ENCODE measurements at places on chromosomes 2 and 18.

DNA sequence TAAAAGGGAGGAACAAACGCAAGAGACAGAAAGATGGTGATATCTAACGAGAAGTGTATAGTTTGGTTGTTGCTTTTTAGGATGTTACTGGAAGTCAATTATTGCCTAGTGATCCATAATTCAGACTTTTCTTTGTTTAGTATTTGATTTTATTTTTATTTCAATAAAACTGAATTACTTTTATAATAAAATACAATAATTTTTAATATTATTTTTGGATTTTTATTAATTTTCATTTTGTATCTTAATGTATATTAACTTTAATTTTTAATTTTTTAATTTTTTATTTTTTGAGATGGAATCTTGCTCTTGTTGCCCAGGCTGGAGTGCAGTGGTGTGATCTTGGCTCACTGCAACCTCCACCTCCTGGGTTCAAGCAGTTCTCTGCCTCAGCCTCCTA is 55.6 kb downstream of the MTA3 start:
- no peak for DNase-seq

DNA sequence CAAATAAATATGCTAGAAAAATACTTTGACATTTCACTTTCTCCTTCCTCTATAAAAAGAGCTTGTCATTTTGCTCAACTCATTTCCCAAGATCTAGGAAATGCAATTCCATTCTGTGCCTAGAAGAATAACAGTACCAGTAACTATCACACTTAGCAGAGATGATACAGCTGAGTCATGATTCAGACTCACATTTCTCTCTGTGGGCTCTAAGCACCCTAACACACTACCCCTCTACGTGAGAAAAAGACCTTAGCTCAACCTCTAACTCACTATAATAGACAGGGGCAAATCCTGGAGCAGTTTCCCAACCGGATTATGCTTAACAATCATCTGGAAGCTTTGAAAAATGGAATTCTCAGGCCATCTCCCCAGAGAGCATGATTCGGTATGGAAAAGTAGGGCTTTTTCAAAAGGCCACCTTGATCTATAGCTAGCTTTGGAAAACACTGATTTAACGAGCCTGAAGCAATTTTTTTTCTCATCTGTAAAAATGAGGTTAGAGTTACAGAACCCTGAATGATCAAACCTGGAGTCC is 1312.3 kb upstream of the PIK3C3 start:
- no peak for DNase-seq

DNA sequence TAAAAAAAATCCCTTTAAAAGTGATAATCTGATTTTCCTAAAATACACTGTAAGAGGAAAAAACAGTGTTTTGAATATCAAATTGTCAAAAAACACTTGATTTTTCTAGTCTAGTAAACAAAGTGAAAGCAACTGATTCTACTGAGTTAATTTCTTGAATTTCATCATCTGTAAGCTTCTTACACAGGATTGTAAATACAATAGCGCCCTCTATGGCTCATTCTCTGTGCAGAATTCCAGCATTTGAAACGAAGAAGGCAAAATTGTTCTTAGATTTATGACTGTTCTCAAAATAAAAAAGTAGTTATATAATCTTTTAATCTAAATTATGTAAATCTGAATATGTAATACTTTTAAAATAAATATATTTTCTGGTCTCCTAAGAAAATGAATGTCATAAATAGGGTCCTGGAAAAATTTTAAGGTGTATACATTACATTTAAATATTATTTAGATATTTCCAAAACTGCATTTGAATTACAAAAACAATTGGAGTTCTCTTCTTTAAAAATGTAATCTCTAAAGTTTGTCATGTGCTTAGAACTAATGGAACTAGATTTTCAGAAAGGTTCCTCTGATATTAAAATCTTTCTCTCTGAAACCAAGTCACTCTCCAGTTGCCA is 176.9 kb upstream of the MC4R start:
- DNase-seq = peak; percentile 27

- peak; percentile 8 for DNase-seq
Observed at GRCh38 chr18:12076424-12077140, 17.1 kb upstream of the ANKRD62 start.

- no peak for DNase-seq
Observed at GRCh38 chr2:45975752-45976517, 321.3 kb upstream of the EPAS1 start.

DNA sequence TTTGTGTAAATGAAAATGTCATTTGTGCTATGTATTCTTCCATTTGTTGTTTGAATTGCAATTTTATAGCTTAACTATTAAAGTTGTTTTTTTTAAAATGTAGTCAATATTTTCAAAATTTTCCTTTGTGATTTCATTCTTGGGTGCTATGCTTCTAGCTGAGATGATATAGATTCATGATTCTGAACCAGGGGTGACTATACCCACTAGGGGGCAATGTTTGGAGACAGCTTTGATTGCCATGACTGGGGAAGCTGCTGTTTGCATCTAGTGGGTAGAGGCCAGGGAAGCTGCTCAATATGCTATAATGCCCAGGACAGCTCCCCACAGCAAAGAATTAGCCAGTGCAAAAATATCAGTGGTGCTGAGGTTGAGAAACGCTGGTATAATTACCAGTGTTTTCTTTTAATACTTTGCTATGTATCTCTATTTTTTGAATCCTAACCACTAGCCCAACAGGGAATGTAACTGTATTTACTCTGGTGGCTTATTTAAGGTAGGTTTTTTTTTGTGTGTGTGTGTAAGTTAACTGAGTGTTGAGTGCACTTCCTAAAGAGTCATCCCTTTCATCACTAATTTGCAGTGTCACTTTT is 99.7 kb downstream of the MEP1B start:
- peak; percentile 26 for DNase-seq

GRCh38 chr2:135820003-135820618 is 16.9 kb downstream of the LCT start:
- DNase-seq = no peak

- no peak for DNase-seq
Observed at GRCh38 chr2:197238043-197238365, 72.6 kb downstream of the ANKRD44 start.

GRCh38 chr18:36889742-36890141 is 60.8 kb downstream of the KIAA1328 start:
- no peak for DNase-seq

- DNase-seq = no peak
Observed at GRCh38 chr2:186442885-186443284, 43.2 kb upstream of the ZC3H15 start.

DNA sequence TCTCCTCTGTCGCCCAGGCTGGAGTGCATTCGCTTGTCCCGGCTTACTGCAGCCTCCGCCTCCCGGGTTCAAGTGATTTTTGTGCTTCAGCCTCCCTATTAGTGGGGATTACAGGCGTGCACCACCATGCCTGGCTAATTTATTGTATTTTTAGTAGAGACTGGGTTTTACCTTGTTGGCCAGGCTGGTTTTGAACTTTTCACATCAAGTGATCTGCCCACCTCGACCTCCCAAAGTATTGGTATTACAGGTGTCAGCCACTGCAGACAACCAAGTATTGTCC is 1.1 kb downstream of the RPS27A start:
- no peak for DNase-seq

DNA sequence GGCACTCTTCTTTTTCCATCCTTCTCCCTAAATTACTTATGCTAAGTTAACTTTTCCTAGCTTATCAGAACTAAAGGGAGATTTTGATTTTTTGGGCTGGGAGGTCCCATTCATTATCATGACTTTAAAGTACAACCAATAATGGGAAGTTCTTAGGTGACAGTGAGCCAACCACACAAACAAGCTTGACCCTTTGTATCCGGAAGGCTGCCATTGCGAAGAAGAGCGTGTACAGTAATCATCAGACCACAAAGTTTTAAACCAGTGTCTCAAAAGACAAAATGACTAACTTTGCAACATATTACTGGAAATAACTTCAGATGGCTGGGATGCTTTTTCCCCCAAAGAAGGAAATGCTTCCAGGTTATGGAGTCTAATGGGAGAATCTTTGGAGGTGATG is 298.1 kb downstream of the TGIF1 start:
- no peak for DNase-seq

GRCh38 chr18:8088626-8089025 is 520.6 kb upstream of the RAB12 start:
- peak; percentile 9 for DNase-seq

DNA sequence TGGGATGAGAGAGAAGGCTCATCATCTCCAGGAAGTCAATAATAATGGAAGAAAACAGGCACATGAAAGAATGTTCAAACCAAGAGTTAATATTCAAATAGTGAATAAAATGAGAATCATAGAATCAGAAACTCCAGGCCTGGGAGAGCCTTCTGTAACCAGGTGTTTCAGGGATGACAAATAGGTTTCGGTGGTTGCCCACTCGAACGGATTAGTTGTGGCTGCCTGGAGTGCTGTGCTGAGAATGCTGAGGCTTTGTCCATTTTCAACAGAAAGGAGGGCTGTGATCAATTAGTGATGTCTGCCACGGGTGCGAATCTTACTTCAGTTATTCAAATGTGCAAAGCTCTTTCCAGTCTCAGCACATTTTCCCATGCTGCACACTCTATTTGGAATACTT is 227.3 kb downstream of the INSIG2 start:
- DNase-seq = no peak

GRCh38 chr2:200693836-200694470 is 108.1 kb downstream of the AOX1 start:
- no peak for DNase-seq

DNA sequence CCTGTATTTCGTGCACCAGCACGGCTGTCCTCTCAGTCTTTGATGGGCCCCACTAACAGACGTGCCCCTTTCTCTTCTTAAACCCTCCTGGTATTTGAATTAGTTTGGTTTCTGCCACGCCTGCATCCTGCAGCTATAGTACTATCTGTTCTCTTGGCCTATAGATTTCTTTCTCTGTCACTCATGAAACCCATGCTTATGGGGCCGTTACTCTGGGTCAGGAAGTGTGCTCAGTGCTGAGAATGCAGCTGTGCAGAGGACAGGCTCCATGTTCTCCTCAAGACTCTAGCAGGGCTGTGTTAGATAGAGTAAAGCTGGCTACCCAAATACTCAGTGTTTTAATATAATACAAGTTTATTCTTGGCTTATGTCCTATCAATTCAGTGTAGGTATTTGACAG is 180.0 kb downstream of the INSIG2 start:
- no peak for DNase-seq

DNA sequence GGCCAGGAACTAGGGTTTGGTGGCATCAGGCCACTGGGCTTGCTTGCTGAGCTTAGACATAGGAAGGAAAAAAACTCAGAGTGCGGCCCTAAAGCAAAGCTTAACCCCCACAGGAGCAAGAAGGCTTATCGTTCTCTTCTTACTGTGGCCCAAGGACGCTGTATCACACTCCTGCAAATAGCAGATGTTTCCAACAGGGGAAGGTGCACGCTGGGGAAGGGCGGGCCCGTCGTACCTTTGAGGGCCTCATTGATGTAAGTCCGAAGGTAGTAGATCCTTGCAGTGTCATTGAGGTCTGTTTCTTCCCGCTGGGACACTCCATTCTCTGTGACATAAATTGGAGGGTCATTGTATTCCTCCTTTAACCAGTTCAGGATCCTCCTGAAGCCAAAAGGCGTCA is 46.6 kb downstream of the LCT start:
- no peak for DNase-seq

GRCh38 chr18:48490641-48491293 is 48.1 kb upstream of the CTIF start:
- no peak for DNase-seq

DNA sequence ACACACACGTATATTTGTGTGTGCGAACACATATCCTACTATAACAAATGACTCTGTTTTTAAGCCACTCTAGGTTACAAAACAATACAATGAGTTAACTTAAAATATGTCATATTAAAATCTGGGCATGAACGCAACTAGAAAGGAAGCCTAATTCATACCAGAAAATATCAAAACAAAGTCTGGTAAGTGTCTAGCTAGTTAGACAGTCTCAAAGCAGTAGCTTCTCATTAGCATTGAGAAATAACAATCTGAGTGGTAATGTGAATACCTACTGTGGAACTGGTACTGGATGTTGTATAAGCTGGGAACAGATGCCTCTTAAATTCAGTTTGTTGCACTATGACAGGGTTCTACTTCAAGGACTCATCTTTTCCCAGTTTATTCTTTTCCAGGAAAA is 32.5 kb upstream of the WIPF1 start:
- no peak for DNase-seq

DNA sequence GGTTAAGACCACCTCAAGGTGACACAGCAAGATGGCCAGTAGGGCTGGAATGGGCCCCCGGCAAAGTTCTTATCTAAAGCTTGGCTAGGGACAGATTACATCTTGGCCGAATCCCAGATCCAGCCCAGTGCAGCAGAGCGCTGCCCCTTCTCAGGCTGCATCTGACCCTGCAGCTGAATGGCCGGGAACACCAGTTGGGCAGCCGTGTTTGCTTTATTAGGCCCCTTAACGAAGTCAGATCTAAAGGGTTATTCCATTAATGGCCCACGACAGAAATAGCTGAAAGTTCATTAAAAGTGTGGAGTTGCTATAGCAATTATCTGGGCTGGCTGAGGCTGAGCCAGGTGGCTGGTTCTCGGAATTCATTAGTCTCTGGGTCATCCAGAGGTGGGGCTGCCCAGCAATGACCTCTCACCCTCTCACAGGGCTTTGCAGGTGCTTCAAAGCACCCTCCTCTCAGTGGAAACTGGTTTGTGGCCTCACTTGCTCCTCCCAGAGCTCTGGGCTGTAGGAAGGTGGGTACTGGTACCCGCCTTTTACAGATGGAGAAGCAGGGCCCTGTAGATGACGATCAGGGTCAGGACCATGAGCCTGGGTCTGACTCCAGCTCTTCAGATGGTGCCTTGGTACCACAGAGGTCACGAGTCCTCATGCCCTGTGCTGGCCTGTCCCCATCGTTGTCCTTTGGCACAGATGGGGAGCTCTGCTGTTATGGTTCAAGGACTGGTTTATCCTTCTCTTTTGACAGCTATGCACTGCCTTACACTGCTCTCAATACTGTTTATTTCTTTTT is 68.8 kb downstream of the EMX1 start:
- no peak for DNase-seq

DNA sequence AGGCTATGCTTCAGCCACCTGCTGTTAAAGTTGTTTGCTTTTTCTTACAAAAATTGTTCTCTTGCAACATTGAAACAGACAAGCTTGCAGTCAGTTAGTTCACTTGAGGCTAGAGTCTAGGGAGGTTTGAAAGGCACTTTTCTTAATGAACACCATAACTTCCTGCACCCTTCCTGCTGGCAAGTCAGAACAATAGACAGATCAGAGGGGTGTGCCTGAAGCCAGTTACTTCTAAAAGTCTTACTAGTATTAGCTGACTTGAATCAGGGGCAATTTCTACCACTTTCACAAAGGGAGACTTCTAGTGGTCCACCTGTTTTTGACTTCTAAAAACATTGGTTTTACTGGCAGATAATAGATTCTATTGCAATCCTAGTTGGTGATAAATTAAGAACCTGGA is 367.4 kb upstream of the CDH20 start:
- DNase-seq = no peak

DNA sequence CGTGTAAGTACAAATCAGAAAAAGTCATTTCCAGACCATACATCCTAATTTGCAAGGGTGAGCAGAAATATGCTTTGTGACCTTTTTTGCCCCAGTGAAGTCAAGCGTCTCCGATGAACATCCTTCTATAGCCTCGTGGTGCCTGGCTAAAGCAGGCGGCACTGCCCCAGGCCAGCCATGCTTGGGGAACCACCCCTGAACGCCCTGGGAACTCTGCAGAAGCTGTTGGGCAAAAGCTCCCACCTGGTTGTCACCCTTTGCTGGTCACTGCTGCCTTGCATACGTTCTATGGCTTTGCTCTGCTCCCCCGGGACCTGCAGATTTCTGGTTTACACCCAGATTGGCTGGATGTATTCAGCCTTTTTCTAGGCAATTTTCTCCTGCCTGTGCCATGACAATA is 256.4 kb downstream of the SS18 start:
- DNase-seq = no peak

All from DMS153 (cell line).